K562 (cell line): ENCODE measurements at places on chromosomes 7 and 10.

GRCh38 chr7:148914208-148914777 is 30.2 kb upstream of the EZH2 start:
- peak; percentile 38 for DNase-seq

GRCh38 chr10:114376523-114376922 is 27.8 kb downstream of the AFAP1L2 start:
- DNase-seq, result no peak

DNA sequence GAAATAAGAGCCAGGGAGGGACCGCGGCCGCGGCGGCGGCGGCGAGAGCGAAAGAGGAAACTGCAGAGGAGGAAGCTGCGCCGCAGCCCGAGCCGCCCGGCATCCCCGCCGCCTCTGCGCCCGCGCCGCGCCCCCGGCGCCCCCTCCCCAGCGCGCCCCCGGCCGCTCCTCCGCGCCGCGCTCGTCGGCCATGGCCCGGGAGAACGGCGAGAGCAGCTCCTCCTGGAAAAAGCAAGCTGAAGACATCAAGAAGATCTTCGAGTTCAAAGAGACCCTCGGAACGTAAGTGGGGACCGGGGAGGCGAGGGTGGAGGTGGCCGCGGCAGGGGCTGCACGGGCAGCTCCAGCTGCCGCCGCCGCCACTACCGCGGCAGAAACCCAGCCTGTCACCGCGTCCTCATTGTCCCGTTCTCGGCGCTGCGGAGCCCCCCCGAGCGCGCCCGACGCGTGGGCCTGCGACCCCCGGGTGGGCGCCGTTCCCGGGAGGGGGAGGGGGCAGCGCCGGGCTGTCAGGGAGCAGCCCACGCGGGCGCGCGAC is 351 bp downstream of the CAMK1D start:
- DNase-seq, result no peak

- no peak for DNase-seq
These were observed 15.4 kb downstream of the PRF1 start for GRCh38 chr10:70587045-70587658.

DNA sequence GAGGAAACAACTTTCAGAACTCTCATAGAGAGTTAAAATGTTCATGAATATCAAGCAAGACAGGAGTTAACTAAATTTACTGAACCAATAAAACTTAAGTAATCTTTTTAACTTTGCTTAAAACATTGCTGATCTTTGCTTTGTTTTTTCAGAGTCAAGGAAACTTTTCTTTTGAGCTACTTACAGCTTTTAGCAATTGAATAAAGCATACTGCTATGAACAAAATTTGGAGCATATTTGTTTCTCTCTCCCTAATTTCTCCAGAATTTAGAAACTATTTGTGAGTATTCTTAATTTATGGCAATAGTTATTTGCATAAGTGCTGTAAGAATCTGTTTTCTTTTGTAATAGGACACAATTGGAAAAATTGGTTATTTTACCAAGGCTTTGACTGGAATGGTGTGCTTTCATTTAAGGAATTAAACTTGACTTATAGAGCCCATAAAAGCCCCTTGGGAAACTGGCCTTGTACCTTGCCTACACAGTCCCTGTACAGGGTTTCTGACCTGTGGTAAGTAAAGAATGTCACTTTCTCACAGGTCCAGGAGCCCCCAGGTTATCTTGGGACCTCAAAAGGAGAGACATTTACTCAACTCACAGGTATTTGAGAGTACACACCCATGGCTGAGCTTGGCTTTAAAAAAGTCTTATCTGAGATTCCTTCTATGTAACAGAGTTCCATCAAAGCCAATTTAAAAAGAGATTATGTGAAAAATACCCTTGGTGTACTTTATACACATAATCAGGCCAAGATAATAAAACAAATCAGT is 23.3 kb upstream of the KIAA1549 start:
- no peak for DNase-seq

GRCh38 chr7:141304291-141304690 is 230.4 kb downstream of the TMEM178B start:
- DNase-seq, result no peak

- DNase-seq, result no peak
These were observed 27.2 kb downstream of the PODXL start for GRCh38 chr7:131529179-131529578.

- no peak for DNase-seq
These were observed 337.1 kb upstream of the GLI3 start for GRCh38 chr7:42573881-42574672.

DNA sequence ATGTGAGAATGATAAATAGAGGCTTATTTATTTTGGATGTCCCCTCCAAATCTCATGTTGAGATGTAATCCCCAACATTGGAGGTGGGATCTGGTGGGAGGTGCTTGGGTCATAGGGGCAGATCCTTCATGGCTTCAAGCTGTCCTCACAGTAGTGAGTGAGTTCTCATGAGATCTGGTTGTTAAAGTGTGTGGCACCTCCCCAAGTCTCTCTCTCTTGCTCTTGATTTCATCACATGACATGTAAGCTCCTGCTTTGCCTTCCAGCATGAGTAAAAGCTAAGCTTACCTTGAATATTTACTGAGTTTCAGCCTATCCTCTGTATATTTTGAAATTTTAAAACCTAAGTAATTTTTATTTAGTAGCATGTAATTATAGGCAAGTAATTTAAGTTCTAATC is 444.9 kb downstream of the ARL4A start:
- DNase-seq, result no peak

DNA sequence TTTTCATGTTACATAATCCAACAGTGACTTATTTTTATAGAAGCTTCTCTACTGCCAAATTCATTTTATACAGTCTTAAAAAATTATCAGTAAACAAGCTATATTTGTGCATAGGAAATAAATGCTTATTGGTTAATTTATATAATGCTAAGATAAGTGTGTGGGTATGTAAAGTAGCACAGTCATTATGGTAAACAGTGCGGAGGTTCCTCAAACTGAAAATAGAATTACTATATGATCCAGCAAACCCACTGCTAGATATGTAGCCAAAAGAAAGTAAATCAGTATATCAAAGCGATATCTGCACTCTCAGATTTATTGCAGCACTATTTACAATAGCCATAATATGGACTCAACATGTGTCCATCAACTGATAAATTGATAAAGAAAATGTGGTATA is 71.1 kb downstream of the ATRNL1 start:
- DNase-seq, result no peak

DNA sequence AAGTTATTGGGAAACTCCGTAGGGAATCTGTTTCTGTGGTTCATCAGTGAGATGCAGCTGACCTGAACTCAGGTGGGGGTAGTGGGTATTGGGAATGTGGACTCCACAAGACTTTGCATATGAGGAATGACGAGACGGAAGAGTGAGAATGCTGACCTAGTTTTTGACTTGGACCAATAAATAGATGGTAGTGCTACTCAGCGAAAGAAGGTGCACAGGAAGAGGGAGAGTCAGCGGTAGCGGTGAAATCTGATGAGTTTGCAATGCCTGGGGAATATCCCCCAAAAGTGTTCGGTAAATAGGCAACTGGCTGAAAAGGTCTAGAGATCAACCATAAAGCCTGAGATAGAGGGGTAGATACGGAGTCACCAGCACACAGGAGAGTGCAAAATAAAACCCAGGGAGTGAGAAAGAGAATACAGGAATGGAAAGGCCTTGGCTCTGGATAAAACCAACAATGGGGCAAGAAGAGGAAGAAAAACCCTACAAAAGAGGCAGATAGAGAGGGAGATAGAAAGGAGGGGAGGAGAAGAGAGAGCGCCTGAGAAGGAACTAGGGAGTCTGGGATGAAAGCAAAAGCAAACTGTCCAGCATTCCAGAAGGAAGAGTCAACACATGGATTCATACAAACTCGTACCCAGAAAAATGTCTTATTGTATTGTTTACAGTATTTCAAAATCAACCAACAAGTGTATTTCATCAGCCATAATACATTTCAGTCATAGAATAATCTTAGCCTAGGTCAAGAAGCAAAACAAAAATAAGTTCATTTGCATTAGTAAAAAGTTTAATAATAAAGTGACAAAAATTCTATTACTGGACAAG is 5.4 kb downstream of the ARHGAP21 start:
- DNase-seq, result no peak

DNA sequence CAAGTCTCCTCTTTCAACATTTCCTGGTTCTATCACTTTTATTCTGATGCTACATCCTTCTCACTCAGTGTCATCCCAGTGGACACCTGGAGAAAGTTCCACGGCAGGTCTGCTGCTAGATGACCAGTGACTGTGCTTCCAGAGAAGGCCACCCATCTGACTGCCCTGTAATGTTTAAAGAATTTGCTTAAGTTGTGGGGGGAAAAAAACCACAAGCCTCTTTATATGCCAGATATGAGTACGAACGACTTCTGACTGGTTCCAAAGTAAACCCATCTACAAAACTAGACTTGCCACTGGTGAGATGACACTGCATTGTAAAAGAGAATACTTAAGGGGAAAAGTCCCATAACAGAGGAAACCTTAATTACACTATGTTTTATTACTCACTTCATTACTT is 69.6 kb upstream of the VWC2 start:
- DNase-seq, result no peak

DNA sequence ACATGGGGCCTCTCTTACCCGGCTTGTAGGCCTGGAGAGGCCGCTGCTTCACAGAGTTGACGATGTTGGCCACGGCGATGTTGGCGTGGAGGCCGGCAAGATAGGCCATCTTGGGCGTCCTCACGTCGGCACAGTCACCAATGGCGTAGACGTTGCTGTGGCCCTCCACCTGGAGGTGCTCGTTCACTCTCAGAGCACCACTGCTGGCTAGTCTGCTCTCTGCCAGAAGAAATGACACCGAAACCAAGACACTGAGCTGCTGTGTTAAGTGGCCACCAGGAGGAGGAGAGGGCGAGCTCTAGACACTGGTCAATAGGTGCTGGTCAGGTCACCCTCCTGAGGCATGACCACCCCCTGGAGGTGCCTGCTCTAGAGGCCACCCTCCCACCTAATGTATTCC is 17.7 kb downstream of the AIFM2 start:
- peak; percentile 51 for DNase-seq

- DNase-seq, result no peak
These were observed 50.2 kb downstream of the TFAM start for GRCh38 chr10:58435297-58435985.

DNA sequence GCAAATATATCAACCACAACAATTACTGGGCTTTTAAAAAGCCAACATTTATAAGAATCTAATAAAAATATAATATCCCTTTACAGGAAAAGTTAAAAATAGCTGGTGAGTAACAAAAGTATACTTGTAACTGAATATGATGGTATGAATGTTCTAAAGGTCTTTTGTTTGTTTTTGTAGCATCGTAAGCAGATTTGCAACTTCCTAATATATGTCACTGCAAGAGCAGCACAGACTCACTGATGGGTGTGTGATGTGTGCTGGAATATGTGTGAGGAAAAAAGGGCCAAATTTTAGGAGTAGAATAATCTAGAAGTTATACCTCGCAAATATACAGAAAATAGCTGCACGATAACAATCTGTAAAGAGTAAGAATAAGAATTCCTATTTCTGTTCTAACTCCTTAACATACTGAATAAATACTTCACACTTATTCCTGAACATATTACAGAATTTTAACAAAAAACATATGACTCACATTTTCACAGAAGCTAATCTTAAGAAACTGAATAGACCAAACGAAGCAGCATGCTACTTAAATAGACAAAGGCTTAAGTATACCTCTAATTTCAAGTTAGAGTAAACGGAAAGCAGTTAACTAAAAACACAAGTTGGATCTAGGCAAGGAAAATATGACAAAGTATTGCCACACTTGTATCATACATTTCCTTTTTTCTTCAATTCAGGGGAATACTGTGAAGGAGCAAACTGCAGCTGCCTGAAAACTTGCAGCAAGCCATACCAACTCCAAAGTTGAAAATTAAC is 9.6 kb downstream of the ETV1 start:
- DNase-seq, result no peak

GRCh38 chr7:32500922-32501341 is 5.6 kb downstream of the AVL9 start:
- DNase-seq, result no peak

DNA sequence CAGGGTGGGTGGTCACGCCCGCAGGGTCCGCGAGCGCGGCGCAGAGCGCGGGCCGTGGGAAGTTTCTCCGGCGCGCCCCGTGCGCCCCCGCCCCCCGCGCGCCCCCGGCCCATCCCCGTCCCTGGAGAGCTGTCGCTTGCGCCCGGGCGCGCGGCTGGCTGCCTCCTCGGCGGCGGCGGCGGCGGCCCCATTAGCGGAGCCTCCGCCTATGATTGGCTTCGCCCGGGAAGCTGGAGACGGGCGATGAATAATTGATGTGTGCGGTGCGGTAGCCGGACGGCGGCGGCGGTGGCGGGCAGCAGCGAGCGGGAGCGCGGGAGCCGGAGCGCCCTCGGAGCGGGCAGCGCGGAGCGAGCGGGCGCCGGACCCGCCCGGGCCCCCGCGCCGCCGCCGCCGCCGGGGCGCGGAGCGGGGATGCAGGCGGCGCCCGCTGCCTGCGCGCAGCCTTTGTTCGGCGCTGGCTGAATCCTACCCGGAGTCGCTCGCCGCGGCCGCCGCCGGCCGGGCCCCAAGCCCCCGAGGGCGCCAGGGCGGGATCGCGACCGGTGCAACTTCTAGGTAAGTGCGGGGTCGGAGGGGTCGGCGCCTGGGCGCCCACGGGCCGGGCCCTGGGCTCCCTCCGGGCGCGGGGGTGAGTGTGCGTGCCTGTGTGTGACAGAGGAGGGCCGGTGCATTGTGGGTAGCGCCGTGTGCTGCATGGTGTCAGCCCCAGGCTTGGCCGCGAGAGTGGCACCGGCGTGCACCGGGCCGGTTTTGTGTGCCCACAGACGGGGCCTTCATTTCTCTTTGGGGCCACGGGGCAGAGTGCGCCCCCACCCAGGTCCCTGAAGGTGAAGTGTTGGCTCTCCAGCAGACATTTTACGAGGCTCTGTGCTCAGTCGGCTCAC is 103.8 kb upstream of the PPIF start:
- no peak for DNase-seq

- DNase-seq, result peak; percentile 10
These were observed 63.7 kb downstream of the ZNRF2 start for GRCh38 chr7:30348083-30348560.

DNA sequence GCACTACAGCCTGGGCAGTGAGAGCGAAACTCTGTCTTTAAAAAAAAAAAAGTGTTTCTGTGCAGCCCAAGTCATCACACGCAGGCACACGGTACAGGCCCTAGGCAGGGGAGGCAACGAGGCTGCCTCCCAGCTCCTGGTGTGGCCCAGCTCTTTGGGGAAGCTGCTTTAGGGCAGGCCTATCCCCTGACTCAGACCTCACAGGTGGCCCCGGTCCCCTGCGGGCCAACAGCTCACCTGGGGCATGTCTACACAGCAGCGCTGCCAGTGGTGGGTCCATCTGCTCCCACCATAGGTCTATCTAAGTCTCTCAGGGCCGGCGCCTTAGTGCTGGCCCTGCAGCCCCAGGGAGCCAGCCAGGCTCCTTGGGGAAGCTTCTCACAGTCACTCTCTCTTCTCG is 31.4 kb downstream of the ZAN start:
- DNase-seq, result peak; percentile 10
